ENCODE measurements at places on chromosomes 12 and 14.

GRCh38 chr12:120836114-120836684 lies 68.0 kb downstream of the SPPL3 start:
- DNase-seq = no peak

DNA sequence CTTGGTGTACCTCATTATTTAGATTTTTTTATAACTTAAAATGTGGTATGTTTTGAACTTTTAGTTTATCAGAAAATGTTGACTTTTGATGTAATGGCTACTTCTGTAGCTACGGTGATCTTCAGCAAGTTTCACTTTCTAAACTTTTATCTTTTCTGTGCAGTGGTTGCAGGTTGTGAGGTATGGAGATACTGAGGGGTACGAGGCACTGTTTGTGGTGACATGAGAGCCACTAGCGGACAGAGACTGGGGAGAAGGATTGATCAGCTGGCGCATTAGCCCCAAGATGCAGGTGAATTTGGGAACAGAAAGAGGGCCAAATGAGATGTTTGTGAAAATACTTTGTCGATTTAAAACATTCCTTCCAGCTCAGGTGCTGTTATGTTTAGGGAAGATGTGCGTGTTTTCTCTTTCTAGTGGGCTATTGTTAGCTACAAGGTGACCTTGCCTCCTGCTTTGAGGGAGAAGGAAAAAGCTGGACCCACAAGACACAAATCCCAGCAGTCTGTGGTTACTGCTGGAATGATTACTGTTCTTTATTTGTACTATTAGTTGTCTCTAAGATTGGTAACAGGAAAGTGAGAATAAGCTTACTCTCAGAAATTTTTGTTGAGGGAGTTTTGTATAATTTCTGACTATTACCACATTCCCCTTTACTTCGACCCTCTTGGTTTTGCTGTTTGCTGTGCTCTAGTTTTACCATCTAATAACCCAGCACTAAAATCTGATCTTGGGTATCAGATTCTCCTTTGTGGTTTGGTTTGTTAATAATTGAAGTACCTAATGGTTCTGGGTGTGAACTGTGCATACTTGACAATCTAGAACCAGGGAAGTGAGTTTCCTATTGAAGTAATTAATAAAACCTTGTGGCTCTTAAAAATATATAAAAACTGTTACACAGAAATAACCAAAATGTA lies 61.7 kb downstream of the FBXO34 start:
- DNase-seq = no peak

GRCh38 chr14:91112194-91112593 lies 1.7 kb upstream of the DGLUCY start:
- no peak for DNase-seq

DNA sequence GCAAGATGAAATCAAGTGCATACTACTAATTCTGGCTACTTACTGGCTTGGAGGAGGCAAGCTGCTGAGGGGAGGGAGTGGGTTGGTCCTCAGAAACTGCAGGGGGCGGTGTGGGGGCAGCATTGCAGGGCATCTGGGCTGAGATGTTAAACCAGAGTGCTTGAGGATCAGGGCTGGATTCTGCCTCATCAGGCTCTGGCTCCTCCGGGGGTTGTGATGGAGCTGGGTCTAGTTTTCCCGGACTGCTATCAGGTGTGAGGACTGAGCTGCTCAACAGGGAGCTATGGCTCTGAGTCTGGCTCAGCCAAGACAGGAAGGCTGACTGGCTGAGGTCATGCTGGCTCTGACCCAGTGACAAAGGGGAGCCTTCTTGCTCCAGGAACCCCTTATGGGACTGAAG lies 28.6 kb downstream of the BAZ2A start:
- no peak for DNase-seq

GRCh38 chr12:84719997-84720396 lies 192.6 kb downstream of the SLC6A15 start:
- no peak for DNase-seq
